ENCODE measurements at places on chromosomes 4 and X.

- no peak for DNase-seq
Measured at GRCh38 chrX:75968293-75968692, 183.2 kb upstream of the MAGEE2 start.

- no peak for DNase-seq
Measured at GRCh38 chr4:153364061-153364460, 19.6 kb downstream of the MND1 start.

DNA sequence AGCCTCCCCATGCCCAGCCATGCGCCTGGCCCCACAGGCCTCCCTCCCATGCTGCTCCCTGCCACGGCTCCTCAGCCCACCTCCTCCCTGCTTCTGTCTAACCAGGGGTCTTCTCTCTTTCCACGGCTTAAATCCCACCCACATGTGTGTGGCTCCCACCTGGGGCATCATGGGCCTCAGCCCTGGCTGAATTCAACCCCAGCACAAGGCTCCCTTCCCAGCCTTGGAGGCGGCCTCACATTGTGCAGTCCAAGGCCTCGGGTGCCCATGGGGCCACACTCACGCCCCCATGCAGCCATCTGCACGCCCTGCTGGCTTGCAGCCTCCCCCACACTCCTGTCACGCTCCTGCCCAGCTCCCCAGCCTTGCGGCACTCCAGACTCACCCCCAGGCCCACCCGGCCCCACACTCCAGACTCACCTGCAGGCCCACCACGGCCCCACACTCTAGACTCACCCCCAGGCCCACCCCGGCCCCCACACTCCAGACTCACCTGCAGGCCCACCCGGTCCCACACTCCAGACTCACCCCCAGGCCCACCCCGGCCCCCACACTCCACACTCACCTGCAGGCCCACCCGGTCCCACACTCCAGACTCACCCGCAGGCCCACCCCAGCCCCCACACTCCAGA lies 27.0 kb downstream of the MAEA start:
- no peak for DNase-seq

DNA sequence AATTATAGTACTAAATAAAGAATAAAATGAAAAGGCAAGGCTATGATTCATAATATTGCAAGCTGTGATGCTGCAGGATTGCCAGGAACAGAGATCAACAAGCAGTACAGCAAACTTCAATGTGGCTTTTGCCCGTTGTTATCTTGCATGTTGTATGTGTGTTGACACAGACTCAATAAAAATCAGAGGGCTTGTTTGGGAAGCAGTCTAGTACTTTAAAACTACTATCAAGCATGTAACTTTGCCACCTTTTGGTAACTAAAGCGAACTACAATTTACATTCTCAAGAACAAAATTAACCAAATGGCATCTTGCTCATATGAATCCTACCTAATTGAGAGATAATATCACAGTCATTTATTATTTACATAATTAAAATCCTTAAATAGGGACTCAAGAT lies 79.8 kb upstream of the GPM6A start:
- DNase-seq: peak; percentile 17

- no peak for DNase-seq
Measured at GRCh38 chr4:125849869-125850268, 535.1 kb downstream of the FAT4 start.

GRCh38 chrX:121902463-121902862 lies 855.1 kb downstream of the GLUD2 start:
- DNase-seq: no peak

DNA sequence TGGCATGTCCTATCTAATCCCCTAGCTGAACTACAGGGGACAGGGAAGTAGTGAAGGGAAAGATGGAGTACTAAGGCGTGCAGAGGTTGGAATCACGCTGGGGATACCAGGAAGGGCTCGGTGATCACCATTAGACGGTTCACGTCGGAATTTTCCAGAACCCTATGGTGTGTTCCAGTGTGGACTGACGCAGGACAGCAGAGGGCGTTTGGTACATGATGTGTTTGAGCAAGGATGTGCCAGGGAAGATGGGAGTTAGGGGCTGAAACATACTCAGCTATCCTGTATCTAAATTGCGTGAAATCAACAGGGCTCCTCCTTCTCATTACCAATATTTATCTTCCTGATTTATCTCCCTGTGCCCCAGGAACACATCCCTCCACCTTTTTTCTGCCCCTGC lies 33.7 kb downstream of the PRPS2 start:
- no peak for DNase-seq

GRCh38 chrX:3621414-3621813 lies 92.0 kb downstream of the PRKX start:
- no peak for DNase-seq

DNA sequence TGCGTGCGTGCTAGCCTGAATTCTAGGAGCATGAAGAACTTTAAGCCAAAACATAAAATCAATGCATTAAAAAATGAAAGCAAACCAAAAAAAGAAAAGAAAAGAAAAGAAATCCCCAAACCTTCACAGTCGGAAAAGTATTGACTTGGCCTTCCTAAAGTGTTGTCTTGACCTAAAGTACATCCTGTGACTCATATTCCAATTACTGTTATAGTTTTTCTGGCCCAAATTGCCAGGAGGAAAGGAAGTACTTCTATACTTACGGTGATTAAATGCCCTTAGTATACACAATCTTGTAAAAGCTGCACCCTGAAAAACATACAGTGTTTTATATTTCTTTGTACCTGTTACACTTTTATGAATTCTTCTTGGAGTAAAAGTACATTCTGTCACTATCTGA lies 512.8 kb downstream of the ANKRD50 start:
- DNase-seq: no peak

- DNase-seq: peak; percentile 74
Measured at GRCh38 chr4:169397762-169398161, 127.0 kb upstream of the SH3RF1 start.

DNA sequence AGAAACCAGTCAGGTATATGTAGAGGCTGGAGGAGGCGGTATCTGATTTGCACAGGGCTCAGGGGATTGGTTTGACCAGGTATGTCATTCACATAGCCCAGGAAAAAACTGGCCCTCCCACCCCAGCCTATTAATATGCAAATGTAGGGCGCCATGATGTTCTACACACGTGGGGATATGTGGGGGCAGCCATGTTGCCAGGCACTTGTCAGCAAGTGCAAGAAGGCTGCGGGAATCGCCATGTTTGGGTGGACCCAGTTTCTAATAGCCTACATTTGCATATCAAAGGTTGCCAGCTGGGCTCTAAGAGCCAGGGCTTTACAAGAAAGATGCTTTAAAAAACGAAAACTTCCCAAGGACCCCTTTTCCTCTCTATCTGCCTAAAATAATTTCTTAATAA lies 335.1 kb downstream of the SMARCA1 start:
- DNase-seq: no peak

GRCh38 chrX:19057856-19058255 lies 64.4 kb downstream of the ADGRG2 start:
- DNase-seq: no peak

GRCh38 chr4:169147191-169147590 lies 123.6 kb downstream of the SH3RF1 start:
- DNase-seq: peak; percentile 61

GRCh38 chr4:8765084-8765483 lies 106.6 kb downstream of the HMX1 start:
- no peak for DNase-seq

- peak; percentile 39 for DNase-seq
Measured at GRCh38 chr4:44157611-44158277, 290.9 kb downstream of the KCTD8 start.

GRCh38 chr4:176030391-176030790 lies 35.2 kb upstream of the WDR17 start:
- no peak for DNase-seq

DNA sequence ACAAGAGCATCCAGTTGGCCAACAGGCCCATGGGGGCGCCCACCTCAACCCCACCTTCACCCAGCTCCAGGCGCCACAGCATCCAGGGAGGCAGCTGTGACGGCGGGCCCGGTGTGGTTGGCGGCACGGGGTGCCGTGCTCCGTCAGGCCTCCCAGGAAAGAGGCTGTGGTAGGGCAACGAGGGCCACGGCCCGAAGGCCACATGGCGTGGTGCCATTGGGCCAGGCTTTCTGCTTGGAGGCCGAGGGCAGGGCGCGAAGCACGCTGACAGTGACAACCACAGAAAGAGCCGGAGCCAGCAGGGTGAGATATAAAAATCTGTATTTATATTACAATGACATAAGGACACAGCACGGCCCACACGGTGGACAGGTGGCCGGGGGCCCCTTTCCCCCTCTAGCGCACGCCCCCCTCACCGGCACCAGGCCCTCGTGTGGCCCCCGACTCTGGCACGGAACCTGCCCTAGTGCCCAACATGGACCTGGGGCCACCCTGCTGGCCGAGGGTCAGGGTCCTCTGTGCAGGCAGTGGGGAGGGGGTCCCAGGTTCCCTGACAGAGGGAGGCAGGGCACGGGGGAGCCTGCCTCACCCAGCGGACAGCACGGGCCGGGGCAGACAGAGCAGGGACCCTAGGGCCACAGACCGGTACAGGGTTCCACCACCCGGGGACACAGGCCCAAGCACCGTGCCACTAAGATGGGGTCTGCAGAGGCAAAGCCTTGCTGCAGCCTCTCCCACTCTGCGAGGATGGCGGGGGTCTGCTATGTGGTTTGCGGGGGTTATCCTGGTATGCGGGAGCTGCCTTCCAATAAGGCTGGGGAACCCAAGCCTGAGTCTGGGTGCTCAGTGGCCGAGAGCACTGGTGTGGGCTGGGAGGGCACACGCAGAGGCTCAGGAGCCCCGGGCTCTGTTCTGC lies 5.5 kb upstream of the HAUS3 start:
- no peak for DNase-seq

DNA sequence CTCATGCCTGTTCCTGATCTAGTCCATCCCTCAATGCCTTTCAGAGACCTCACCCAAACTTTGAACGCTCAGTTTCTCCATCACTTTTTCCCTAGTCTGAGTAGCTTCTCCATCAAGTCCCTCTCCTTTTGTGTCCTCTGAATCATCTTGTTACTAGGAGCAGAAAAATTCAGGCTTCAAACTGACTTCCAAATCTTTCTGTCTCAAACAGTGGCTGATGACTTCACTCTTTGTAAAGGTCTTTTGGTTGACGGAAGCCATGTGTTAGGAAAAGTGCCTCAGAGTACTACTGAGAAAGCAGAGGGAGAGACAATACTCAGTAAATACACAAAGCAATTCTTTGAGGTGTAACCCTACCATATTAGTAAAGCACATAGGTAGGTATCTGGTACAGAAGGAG lies 65.7 kb upstream of the CAMK2D start:
- no peak for DNase-seq

DNA sequence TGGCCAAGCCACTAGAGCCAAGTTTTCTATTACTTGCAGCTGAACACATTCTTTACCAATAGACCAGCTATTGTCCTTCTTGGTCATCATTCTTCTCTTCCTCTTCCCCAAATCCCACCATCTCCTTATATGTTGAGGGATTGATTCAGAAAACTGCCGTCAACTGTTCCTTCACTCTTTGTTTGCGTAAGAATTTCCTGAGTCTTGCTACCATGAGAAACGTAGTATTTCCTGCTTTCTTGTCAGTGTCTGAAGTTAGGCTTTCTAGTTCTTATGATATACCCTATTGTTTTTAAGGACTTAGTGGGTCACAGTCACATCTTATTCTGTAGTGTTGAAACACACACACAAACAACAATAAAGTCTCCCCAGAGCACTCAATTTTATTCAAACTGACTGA lies 20.1 kb downstream of the IGFBP7 start:
- DNase-seq: no peak

DNA sequence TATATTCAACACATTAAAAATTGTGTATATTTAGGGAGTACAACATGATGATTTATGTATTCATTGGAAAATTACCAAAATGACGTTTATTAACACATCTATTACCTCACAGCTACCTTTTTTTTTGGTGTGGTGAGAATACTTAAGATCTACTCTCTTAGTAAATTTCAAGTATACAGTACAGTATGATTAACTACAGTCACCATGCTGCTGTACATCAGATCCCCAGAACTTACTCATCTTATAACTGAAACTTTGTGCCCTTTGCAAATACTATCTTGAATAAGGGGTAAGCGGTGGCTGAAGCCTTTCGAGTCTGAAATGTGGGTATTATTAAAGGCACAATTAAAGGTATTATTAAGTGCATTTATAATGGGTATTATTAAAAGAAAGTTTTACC lies 976 bp downstream of the PHKA1 start:
- no peak for DNase-seq

DNA sequence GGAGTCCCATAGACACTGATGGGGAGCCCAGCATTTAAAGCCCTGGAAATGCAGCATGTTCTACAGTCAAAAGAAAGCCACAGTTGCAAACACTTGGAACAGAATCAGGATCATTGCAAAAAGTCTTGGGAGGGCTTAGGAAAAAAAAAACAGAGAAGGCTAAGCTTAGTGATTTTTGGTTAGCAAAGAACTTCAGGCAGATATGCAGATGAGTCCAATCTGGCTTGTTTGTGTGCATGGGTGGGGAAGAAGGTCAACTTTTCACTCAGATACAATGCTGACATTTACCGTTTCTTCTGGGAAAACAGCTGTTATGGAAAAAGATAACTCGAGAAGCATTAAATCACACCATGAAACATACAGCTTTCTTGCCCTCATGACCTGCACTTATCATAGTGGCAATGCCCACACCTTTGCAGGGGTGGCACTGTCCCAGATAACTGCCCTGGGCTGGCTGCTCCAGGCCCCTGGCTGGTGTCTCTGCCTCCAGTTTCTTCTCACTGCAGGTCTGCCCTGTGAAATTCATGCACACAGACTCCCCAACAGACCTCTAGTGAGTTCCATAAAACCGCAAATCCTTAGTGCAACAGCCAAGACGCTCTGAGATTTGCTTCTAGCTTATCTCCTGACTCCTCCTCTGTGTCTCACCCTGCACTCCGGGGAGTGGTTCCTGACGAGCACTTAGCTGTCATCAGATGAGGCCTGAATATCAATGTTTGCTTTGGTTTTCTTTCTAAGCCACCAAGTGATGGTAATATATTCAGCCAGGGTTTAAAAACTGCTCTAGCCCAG lies 99.2 kb downstream of the DRD5 start:
- DNase-seq: peak; percentile 60

GRCh38 chrX:136708348-136708747 lies 60.4 kb downstream of the CD40LG start:
- no peak for DNase-seq

DNA sequence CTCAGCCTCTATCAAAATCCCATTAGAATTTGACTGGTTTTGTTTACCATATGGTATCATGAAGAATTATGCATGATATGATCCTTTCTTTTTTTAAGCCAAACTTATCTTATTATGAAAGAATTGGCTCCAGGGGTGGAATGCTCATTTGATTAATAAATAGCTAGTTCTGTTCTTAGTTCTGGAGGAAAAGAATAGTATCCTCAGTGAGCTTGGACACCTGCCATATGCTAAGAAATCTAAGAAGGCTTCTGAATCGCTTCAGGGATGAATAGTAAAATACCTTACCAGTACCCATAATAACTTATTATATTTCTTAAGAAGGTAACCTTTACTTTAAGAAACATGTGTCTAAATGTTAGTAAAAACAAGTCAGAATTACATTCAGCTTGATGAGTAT lies 803.6 kb downstream of the ADGRL3 start:
- DNase-seq: no peak

GRCh38 chrX:23631136-23631535 lies 36.2 kb upstream of the PRDX4 start:
- DNase-seq: no peak

- DNase-seq: no peak
Measured at GRCh38 chr4:86960557-86960961, 25.7 kb downstream of the AFF1 start.

All from muscle of back (tissue), 13 donors.